Bronchial smooth muscle cell (primary cell): ENCODE measurements at places on chromosomes 3 and 15. TPM values are rescaled to one million over a fixed set of nuclear protein-coding genes. Genes with fewer than 3 reads are reported as not detected.

MCCC1 gene
- total RNA-seq = 29.5 and 34.7 TPM in 2 replicates

RIOX2 gene
- 26.9 and 27.7 TPM in 2 replicates for total RNA-seq

EFCC1 gene
- total RNA-seq = under 0.01 TPM in 1 of 2 replicates, not detected in the other

KIF9 gene
- 3.2 and 4.2 TPM in 2 replicates for total RNA-seq

MNS1 gene
- 1.9 and 2.0 TPM in 2 replicates for total RNA-seq

GOLGA8K gene
- total RNA-seq = 0.16 and 0.17 TPM in 2 replicates

PRC1 gene
- total RNA-seq = 10.7 and 25.7 TPM in 2 replicates

DNAJC13 gene
- total RNA-seq = 62.9 and 87.3 TPM in 2 replicates

ISL2 gene
- 1.1 and 6.7 TPM in 2 replicates for total RNA-seq

TRIM59 gene
- 5.8 and 16.1 TPM in 2 replicates for total RNA-seq

CCDC191 gene
- total RNA-seq = 1.7 and 2.7 TPM in 2 replicates

PLSCR2 gene
- total RNA-seq = 0.32 TPM in 1 of 2 replicates, not detected in the other

HRH1 gene
- total RNA-seq = 22.5 and 38.1 TPM in 2 replicates

IMPG2 gene
- 0.32 and 0.86 TPM in 2 replicates for total RNA-seq

GOLGA8S gene
- under 0.01 and 0.09 TPM in 2 replicates for total RNA-seq

PPARG gene
- total RNA-seq = 22.4 and 25.3 TPM in 2 replicates

SH2D7 gene
- not detected in 2 replicates for total RNA-seq

CP gene
- total RNA-seq = 0.52 TPM in 1 of 2 replicates, not detected in the other

TM4SF1 gene
- total RNA-seq = 59.8 and 183 TPM in 2 replicates

PRSS50 gene
- total RNA-seq = not detected in 2 replicates

ZNF80 gene
- total RNA-seq = not detected in 2 replicates

ATP10A gene
- 2.5 and 4.3 TPM in 2 replicates for total RNA-seq

ATP11B gene
- total RNA-seq = 40.4 and 46.0 TPM in 2 replicates

PP2D1 gene
- total RNA-seq = not detected in 2 replicates

DISP2 gene
- under 0.01 and 0.16 TPM in 2 replicates for total RNA-seq

ILDR1 gene
- under 0.01 TPM in 1 of 2 replicates, not detected in the other for total RNA-seq

GCSAM gene
- total RNA-seq = not detected in 2 replicates

DLL4 gene
- under 0.01 and 0.16 TPM in 2 replicates for total RNA-seq

ALDH1A2 gene
- 1.4 and 1.6 TPM in 2 replicates for total RNA-seq

SLC35A5 gene
- 14.9 and 18.9 TPM in 2 replicates for total RNA-seq

CKMT1A gene
- total RNA-seq = 0.16 and 0.26 TPM in 2 replicates

DZIP1L gene
- 17.5 and 22.2 TPM in 2 replicates for total RNA-seq

RMDN3 gene
- 15.0 and 17.4 TPM in 2 replicates for total RNA-seq

BNC1 gene
- total RNA-seq = 1.7 and 4.3 TPM in 2 replicates

BTLA gene
- 0.16 TPM in 1 of 2 replicates, not detected in the other for total RNA-seq

NR2F2 gene
- total RNA-seq = 8.3 and 13.2 TPM in 2 replicates

SUCLG2 gene
- 44.8 and 80.5 TPM in 2 replicates for total RNA-seq

KLHL40 gene
- 0.09 TPM in 1 of 2 replicates, not detected in the other for total RNA-seq

MASP1 gene
- 10.1 and 15.3 TPM in 2 replicates for total RNA-seq

APBA2 gene
- total RNA-seq = 0.16 and 0.77 TPM in 2 replicates

RAD51 gene
- 1.4 TPM in 2 replicates for total RNA-seq

ALDH1A3 gene
- total RNA-seq = 80.7 and 213 TPM in 2 replicates

GUCA1C gene
- not detected in 2 replicates for total RNA-seq

CCDC33 gene
- 0.16 TPM in 1 of 2 replicates, not detected in the other for total RNA-seq

LRRC15 gene
- 0.26 and 2.7 TPM in 2 replicates for total RNA-seq

C3orf49 gene
- total RNA-seq = not detected in 2 replicates

TXNRD3 gene
- 14.7 and 15.0 TPM in 2 replicates for total RNA-seq

MELTF gene
- 7.7 and 11.2 TPM in 2 replicates for total RNA-seq

SRGAP3 gene
- 6.0 and 9.8 TPM in 2 replicates for total RNA-seq

ATP2B2 gene
- not detected in 2 replicates for total RNA-seq

LRTM1 gene
- total RNA-seq = not detected in 2 replicates

ACSBG1 gene
- not detected in 2 replicates for total RNA-seq
